ENCODE measurements at places on chromosomes 1 and 21. TPM values are rescaled to one million over a fixed set of nuclear protein-coding genes. Genes with fewer than 3 reads are reported as not detected.

- DNase-seq, result no peak
These were observed 97.3 kb upstream of the HMCN1 start for GRCh38 chr1:185636848-185637247.

DNA sequence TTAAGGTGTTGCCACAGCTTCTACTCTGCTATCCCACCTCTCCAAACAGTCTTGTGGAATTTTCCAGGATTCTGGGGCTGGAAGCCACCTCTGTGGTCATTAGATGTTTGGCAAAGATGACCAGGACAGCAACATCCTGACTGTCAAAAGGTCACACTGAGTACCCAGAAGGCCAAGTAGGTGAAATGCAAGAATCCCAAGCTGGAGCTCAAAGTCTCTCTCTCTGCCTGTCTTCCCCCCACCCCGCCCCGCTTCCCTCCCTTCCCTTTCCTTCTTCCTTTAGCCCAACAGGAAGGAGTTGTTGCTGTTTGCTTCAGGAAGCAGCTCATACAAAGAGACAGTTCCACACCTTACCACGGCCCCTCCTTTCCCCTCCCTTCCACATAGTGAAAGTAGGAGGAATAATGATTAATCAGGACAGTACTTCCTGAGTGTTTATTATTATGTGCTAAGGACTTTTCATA lies 75.6 kb upstream of the SLC2A1 start:
- no peak for DNase-seq

SEC16B gene
- 2.9 TPM for total RNA-seq

AMY2A gene
- total RNA-seq, result not detected

DNA sequence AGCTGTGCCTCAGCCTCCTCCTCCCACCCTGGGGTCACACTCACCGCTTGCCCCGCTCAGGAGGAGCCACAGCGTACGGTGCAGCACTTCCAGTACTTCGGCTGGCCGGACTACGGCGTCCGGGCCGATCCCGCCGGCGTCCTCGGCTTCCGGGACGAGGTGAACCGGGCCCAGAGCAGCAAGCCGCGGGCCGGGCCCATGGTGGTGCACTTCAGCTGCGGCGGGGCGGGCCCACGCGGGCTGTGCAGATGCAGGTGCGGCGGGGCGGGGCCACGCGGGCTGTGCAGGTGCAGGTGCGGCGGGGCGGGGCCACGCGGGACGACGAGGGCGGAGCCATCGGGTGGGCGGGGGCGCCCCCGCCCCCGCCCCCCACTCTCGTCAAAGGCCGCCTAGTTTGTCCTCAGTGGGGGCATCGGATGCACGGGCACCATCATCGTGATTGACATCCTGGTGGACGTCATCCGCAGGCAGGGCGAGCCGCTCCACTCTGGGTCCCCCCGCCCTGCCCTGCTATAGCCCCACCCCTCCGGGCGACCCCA lies 5.5 kb downstream of the RNF223 start:
- DNase-seq, result no peak

DNA sequence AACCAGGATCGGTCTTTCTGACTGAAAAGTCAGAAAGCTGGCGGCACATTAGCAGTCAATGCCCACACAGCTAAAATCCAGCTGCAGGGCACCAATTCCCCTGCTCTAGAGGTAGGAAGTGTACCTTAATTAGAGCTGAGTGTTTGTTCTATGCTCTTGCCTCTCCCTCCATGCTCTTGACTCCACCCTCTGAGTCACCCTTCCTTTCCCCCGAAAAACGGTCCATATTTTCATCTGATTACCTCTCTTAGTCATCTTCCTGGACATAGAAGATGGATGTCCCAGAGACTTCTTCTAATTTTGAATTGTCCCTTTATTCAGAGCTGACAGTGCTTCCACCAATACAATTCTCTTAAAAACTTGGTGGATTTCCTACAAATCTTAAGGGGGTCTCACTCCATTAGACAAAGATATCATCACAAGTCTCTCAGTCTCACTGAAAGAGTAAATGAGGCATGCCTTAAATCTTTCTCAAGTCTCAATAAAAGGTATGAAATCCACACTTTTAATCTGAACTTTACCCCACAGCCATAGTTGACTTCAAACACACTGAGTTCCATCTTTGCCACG lies 44.1 kb upstream of the SLC19A1 start:
- DNase-seq, result no peak

GRCh38 chr1:209924390-209924789 lies 13.6 kb upstream of the SYT14 start:
- no peak for DNase-seq

CYB5RL gene
- 10.3 TPM for total RNA-seq

GRCh38 chr1:225483818-225484656 lies 56.2 kb upstream of the LBR start:
- DNase-seq, result peak; percentile 48

DNA sequence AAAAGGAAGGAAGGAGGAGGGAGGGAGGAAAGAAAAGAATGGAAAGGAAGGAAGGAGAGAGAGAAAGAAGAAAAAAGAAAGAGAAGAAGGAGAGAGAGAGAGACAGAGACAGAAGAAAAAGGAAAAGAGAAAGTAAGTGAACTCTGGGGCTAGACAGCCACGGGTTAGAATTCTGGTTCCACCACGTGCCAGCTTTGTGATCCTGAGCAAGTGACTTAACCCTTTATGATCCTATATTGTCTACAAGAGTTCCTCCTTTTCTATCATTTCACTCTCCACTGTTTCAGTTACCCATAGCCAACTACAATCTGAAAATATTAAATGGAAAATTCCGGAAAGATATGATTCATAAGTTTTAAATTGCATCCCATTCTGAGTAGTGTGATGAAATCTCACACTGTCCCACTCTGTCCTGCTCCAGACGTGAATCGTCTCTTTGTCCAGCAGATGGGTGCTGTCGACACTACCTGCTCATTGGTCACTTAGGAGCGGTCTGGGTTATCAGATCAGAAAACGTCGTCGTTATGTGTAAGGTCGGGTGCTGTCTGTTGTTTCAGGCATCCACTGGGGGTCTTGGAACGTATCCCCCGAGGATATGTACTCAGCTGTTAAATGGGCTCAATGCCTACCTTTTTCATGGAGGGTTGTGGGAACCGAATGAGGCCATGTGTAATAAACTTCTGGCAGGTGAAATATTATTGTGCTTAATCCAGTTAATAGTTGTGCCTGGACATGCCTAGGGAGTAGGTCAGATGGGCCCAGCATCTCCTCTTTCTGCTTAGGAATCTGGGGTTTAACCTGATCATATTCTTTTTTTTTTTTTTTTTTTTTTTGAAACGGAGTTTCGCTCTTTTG lies 19.1 kb downstream of the TMEM51 start:
- no peak for DNase-seq

OR2L13 gene
- not detected for total RNA-seq

C1orf105 gene
- total RNA-seq, result not detected

- peak; percentile 83 for DNase-seq
These were observed 582 bp downstream of the ORC1 start for GRCh38 chr1:52403566-52404115.

- no peak for DNase-seq
These were observed 156.6 kb downstream of the SIPA1L2 start for GRCh38 chr1:232473324-232473723.

MYBPH gene
- total RNA-seq, result 0.29 TPM

RHBDL2 gene
- 0.59 TPM for total RNA-seq
